ENCODE measurements at places on chromosomes 3 and 15.

DNA sequence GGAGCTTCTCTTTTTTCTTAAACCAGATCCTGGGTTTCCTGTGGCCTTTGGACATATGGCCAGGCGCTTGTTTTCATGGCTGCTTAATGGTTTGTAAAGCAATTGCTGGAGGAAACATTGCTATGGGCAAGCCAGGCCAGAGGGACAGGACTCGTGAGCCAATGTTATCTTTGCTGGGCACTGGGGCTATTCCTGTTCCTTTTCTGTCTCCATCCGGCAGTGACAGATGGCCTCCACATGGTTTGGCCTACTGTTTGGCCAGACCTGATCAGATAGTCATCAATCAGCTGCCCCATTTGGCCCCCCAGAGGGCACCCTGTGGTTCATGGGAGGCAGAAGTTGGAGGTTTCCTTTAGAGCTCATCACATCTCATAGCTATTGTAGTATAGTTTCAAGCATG, 326.1 kb upstream of the ROPN1 start:
- no peak for DNase-seq

GRCh38 chr3:134052370-134052769, 22.6 kb upstream of the SLCO2A1 start:
- no peak for DNase-seq

DNA sequence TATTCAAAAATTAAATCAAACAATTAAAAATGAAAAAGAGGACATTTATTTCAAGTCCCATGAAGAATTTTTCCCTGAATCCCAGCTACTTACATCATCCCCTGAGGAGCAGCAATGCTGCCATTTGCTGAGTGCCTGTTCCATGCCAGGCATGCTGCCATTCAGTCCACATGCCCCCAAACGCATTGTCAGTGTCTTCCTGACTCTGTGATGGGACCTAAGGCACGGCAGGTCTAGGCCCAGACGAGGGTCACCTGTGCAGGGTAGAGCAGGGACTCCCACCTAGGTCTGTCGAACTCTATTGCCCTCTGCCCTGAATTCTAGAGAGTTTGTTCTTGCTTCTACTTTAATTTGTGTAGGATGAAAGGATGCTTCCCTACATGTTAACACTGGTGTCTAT, 7.0 kb downstream of the PSTPIP1 start:
- no peak for DNase-seq

DNA sequence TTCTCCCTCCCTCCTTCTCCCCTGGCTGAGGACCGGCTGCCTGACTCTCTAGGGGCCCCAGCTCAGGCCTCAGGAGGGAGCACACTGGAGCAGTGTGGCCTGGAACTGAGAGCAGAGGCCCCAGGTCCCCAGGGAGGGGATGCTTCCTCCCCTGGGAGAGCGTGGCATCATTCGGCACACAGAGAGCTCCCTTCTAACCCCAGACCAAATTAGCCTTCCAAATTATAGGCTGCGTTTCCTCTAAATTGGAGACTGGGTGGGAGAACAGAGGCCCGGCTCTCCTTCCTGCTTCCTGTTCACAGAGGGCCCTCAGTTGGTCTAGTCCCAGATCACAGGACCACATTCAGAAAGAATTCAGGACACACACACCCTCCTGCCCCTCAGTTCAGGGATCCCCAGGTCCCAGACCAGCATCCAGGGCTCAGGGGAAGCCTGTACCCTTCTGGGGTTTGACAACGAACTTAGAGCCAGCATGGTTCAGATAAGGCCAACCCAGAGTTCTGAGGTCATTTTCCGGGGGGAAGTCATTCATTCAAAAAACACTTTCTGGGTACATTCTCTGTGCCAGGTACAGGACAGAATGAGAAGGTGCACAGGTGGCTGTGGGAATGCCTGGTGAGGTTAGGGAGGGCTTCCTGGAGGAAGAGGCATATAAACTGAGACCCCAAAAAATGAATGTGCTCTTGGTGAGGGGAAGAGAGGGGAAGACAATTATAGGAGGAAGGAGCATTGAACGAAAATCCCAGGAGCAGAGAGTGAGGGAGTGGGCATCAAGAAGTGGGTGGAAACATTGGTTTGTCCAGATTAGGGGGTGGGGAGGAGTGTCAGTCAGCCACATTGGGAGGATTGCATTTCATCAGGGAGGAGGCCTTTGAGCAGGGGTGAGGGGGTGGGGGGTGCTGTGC, 28.4 kb upstream of the RPL29 start:
- DNase-seq, result no peak

DNA sequence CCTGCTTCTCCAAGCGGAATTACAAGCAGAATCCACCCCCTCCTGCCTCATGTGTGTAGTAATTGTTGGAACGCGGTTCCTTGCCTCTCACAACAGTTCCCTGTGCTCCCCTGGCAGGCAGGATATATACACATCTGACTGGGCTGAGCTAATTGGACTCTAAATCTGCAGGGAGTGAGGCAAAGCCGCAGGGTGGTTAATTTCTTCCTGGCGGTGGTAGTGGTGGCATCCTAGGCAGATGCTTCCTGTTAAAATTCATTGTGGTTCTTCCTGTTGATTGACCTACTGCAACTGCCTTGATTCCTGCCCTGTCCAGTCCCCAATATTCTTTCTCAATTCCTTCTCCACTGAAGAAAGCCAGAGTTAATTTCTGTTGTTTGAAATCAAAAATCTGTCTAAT, 202.9 kb upstream of the PROK2 start:
- DNase-seq, result no peak

GRCh38 chr3:146052791-146053310, 108.1 kb downstream of the PLOD2 start:
- DNase-seq, result no peak

- no peak for DNase-seq
Observed at GRCh38 chr15:79185199-79185598, 94.6 kb upstream of the RASGRF1 start.

DNA sequence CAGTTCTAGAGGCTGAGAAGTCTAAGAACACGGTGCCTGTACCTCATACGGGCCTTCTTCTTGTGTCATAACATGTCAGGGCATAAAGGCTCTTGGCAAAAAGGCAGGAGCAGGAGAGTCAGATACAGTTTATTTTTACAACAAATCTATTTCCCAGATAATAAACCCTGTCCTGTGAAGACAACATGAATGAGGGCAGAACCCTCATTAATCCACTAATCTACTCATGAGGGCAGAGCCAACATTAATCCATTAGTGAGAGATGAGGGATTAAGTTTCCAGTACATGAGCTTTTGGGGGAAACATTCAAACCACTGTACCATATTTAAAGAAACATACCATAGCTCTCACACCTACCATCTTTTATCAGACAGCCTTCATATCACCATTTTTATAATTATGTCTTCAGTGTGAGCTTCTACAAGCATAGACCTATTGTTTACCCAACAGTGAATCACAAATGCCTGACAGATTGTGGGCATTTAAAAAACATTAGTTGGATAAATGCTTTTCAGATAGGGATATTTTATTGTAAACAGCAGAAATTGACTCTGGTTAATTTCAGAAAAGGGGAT, 645.8 kb downstream of the GRM7 start:
- DNase-seq, result no peak

- DNase-seq, result no peak
Observed at GRCh38 chr15:95684693-95685115, 645.8 kb upstream of the NR2F2 start.

- no peak for DNase-seq
Observed at GRCh38 chr3:107589454-107589853, 66.7 kb downstream of the BBX start.

DNA sequence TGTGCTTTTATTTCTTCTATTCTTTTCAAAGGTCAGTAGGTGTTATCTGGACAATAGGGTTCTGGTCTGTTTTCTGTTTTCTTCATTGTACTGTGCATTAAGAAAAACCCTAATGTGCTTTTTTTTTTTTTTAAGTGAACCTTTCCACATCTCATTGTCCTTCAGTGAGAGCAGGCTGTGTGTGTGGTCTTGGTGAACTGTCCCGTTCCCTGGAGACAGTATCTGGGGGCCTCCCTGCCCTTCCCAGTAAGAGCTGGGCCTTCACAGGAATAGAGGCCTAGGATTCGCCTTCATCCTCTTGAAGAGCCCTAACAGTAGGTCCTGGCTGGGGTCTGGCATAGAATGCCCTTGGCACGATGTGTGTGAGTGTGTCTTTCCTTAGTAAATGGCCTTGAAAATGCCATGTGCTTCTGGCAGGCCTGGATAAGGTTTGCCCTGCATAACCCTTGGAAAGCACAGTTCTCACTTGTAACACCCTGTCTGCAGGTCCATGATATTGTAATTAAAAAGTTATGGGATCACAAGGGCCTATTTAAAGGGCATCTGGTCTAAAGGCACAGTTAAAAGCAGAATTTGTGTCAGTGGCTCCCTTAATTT, 81.2 kb downstream of the IGF1R start:
- no peak for DNase-seq

- DNase-seq, result no peak
Observed at GRCh38 chr3:53229606-53230005, 26.2 kb downstream of the TKT start.
